HuH-7 (cell line): ENCODE measurements at places on chromosomes 12 and 14.

DNA sequence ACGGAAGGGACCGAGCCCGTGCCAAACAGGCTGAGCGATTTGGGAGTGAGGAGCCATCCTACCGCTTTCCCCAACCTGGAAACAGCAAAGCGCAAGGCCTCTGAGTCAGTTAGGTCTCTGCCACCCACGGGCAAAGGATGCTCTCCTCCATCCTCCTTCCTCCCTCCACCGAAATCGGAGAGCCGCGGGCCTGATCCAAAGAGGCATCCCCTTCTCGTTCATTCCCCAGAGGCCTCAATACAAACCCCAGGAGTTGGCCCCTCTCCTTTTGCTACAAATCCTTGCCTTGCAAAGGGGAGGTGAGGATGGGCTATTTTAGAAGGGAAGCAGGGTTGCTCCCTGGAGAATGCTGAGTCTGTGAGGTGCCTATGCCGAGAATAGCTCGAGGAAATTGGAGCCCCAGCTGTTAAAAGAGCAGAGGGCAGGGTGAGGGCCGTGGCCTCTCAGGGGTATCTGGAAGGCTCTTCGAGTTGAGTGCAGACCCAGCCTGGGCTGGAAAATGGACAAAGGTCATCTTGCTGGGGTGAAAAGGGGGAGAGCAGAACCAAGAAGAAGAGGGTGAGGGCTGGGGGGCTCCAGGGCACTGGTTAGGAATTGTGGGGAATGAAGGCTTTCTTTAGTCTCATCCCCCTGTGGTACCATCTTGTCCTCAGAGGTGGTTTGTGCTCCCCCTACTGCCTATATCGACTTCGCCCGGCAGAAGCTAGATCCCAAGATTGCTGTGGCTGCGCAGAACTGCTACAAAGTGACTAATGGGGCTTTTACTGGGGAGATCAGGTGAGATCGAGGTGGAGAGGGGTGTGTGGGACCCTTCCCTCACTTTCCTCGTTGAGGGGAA is 1.1 kb downstream of the TPI1 start:
- DNase-seq = no peak

DNA sequence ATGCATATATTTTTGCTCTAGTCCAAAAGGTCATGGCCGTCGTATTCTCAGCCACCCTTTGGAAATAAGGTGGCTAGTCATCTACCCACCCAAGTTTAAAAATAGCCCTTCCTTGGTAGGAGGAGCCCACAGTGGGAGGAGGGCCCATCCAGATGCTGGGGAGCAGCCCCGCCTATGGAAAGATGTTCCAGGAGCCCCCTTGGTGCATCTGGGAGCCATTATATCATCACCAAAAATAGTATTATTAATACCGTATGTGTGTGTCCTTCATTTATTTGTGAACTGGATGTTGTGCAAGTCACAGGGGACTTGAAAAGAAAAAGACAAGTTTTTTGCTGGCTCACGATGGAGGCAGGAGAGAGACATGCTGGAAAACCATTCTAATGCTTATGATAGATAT is 34.0 kb downstream of the EMP1 start:
- DNase-seq = no peak

GRCh38 chr12:82089369-82090121 is 268.6 kb downstream of the CCDC59 start:
- no peak for DNase-seq

GRCh38 chr12:110329710-110330109 is 48.7 kb downstream of the ATP2A2 start:
- DNase-seq = no peak

DNA sequence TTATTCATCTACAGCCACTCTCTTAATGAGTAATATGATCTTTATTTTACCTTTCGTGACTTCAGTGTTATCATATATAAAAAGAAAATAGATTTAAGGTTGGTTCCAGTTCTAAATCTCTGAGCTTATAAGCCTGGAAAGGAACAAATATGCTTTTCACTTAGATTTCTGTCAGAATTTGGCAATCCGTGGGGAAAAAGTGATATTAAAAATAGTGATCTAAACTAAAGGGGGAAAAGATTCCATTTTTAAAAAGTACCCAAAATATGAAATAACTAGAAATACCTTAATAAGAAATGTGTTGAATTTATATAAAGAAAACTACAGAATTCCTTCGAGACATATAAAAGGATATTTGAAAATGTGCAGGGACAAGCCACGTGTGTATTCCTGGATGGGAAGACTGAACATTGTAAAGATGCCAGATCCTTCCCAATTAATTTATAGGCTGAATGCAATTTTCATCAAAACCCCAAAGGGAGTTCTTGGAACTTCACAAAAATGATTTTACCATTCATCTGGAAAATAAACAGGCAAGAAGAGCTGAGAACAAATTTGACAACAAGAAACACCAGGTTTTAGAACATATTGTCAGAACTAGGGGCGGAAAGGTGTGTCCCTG is 142.5 kb downstream of the EFCAB11 start:
- no peak for DNase-seq
